Stimulated activated CD4-positive, alpha-beta T cell treated with anti-CD3 and anti-CD28 coated beads, TNF-alpha, amount 100 ng/mL, for 1 hour (primary cell): ENCODE measurements at places on chromosomes 3 and 15.

DNA sequence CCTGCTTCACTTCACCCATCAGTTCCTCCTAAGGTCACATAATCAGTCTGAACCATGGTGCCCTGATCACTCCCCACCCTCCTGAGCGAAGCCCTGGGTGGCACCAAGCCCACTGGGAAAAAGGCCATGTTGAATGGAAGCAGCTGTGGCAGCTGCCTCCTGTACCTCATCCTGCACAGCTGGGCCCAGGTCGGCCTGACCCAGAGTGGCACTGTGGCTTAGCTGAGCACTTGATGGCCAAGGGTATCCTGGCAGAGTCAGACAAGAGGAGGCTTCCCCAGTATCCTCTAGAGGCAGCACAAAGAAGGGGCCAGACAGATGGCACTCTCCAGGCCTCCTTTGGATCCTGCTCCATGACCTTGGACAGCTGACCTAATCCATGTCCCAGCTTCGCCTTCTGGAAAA lies 68.4 kb downstream of the TLE3 start:
- no peak for DNase-seq

- DNase-seq = no peak
These were observed 559.5 kb upstream of the SEMA6D start for GRCh38 chr15:47157827-47158226.

DNA sequence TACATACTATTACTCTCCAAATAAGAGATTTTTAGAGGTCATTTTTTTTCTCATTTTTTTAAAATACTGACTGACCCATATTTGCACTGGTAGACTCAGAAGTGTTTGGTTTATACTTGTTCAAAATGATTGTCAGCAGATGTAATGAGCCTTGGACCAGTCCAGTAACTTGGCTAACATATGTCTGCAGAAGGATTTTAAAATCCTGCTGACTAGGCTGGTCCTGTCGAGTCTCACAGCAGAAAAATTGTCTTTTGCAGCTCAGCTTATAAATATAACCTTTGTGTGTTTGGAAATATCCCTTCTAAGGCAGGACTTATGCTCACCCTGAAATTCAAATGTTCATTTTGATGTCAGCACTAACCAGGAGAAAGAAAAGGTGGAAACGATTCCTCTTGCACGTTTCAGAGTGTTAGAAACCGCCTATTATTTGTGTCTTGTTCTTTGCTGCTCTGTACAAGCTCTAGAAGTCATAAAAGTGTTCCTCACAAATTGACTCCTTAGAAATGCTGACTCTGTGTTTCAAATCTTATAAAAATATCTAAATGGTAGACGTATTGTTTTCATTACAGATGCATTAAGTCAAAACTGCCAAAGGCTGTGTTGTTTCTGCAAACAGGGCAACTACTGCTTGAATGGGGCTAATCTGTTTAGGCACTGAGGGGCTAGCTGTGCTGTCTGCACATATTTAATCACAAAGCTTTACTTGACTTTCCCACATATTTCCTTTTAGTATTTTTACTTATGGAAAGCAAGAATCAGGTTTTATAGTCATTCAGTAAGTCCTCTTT lies 95.3 kb downstream of the CHL1 start:
- no peak for DNase-seq

DNA sequence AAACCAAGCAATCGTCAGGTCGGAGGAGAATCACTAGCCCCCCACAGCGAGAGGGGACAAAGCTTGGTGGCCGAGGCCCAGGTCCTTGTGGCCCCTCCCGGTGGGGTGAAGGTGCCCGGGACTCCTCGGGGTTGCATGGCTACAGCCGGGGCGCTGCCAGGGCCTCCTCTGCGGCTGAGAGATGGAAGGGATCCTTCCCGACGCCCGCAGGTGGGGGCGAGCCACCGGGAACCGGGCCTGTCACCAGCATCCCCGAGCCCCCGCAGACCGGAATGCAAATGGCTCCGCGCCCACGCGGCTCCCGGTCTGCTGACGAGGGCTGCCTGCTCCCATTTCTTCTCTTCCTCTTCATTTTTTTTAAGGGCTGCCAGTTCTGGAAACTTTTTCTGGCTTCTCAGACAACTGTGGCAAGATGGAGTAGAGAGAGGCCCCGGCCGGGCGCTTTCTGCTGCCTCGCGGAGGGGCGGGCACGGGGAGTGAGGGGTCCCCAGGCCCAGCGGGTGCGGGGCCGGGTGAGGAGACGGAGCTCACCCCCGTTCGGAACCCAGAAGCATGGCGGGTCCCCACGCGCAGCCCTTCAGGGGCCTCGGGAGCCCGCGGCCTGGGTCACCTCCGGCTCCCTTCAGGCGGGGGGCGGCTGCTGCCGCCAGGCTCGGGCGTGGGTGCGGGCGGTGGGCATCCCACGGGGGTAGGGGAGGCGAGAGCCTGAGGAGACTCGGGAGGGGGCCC lies 27.5 kb downstream of the MELTF start:
- DNase-seq = no peak

GRCh38 chr3:110773413-110773954 lies 298.1 kb upstream of the NECTIN3 start:
- no peak for DNase-seq

DNA sequence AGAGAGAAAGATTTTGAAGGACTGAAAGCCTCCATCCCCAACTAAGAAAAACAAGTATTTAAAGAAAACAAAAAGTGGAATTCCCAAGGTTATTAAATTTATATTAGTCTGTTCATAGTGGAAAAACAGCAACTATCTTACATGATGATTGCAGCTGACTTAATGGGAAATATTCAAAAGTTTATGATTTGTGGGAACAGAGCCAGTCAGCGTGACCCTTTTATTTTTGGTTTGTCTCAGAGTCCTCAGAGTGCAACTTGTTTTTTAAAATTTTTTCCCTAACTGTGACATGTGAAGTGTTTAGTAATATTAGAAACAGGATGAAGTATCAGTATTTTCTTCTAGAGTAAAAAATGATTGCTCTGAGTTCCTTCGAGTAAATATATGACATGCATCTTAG lies 441.9 kb upstream of the MCTP2 start:
- DNase-seq = no peak

DNA sequence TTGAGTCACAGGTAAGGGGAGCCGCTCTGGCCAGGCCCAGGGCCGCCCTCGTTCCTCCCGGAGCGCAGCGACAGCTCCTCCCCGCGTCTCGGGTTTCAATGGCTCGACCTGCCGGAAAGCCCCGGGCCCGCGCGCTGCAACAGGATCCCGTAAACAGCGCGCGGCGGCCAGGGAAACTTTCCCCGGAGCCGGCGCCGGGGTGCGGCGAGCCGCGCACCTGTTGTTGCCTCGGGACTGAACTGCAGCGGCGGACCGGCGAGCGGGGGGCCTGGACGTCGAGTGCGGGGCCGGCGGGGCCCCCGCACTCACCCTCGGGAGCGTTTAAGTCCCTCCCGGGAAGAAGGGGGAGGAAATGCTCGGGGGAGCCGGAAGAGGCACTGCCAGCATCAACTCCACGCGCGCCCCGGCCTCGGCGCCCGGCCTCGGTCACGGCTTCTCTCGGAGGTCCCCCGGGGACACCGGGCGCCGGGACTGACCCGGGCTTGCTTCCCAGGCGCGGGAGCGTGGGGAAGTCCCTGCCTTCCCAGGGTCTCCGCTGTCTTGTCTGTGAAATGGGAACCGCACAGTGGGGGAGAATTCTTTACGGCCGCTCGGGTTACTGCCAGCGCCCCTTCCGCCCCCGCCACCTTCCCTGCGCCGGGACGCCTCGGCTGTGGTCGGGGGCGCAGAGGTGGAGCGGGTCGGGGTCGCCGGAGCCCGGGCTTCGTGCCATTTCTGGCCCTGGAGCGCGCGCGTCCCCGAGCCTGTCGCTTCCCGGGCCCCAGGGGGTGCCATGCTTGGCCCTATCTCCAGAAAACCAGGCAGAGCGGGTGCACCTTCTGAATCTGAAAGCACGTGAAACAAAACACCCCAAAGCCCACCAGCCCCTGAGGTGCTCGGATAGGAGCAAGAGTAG lies 7.5 kb upstream of the PGPEP1L start:
- no peak for DNase-seq

- DNase-seq = no peak
These were observed 286.7 kb upstream of the TGFBR2 start for GRCh38 chr3:30319713-30320112.

- DNase-seq = no peak
These were observed 64.3 kb downstream of the RYK start for GRCh38 chr3:134186391-134186790.

DNA sequence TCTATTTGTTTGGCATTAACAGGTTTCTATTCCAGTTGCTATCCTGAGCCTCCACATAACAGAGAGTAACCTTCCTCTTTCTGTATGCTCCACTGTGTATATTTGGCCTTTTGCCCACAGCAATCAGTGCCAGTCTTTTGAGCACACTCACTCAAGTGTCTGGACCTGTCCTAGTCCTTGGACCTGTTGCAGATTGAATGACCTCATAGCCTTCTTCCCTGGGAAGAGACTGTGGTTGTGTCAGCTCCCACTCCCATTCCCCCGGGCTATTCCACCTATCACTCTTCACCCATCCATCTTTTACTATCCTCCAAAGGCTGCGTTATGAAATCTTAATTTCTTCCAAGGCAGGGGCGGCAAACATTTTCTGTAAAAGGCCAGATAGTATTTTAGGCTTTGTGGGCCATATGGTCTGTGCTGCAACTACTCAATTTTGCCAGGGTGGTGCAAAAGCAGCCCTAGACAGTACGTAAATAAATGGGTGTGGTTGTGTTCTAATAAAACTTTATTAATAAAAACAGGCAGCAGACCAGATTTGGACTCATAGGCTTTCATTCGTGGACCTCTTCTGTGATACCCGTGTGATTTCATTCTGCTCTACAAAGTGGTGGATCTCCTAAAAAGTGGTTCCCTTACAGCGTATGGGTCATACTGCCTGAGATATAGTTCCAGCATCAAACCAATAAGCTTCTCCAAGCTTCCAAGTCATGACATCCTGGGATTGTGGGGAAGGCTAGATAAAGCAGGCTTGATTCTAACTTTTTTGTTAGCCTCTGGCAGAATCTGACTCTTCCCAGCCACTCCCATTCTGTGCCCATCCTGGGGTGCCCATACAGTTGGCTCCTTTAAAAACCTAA lies 57.4 kb downstream of the CDAN1 start:
- DNase-seq = no peak

GRCh38 chr3:111285184-111285538 lies 213.5 kb downstream of the NECTIN3 start:
- DNase-seq = no peak

DNA sequence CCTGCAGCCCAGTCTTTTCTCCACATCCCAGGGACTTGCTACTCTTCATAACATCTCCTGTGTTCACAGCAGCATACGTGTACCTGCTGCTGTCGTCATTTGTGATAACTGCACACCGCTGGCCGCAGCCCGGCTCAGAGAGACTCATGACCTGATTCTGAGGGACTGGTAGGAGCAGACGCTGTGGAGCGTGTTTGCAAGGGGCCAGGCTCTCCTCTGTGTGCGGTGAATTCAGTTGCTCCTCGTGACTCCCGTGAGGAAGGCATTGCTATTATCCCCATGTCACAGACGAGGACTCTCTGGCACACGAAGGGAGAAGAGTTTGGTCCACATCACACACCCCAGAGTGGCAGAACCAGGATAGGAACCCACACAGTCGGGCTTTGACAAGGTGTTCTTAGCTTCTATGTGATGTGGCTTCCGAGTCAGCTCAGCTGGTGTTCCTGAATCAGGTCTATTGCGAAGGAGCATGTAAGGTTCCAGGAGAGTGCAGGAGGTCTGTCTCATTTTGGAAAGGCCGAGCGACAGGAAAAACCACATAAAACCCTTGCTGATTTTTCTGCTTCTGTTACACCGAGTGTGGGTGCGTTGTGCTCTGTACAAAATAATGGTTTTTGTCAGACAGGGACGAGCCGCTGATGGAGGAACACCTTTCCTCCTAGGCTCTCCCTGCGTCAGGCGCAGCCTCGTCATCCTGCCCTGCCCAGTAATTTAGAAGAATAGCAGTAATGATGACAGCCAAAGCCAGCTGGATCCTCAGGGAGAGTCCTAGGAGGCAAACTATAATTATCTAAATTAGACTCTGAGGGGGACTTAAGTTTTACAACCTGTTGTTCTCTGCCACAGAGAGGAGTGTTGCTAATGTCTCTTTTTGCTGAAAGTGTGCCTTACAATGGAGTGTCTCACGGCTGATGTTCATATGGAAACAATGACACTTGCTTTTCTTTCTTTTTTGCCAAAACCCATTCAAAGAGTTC lies 157.5 kb upstream of the RGMA start:
- no peak for DNase-seq

DNA sequence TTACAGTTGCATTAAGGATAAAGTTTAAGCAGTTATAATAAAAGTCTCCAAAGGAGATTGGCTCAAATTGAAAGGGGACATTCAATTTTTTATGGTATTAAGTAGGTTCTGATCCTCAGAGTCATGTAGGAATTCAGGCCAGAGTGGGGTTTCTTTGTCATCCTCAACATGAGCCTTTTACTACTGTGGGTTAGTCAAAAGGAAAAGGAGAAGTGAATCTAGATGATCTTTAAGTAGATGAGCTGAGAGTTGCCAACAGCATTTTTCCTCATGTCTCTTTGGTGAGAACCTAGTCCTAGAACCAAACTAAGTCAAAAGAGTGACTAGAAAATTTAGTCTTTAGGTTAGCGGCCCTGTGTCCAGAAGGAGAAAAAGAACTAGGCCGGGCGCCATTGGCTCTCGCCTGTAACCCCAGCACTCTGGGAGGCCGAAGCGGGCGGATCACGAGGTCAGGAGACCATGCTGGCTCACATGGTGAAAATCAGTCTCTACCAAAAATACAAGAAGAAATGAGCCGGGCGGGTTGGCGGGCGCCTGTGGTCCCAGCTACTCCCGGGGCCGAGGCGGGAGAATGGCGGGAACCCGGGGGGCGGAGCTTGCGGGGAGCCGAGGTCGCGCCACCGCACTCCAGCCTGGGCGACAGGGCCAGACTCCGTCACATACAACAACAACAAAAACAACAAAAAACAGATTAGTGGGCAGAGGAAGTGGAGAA lies 4.2 kb upstream of the CHL1 start:
- DNase-seq = no peak

GRCh38 chr3:31571325-31571724 lies 38.6 kb downstream of the STT3B start:
- DNase-seq = no peak

GRCh38 chr15:46354443-46354842 lies 719.6 kb downstream of the SQOR start:
- no peak for DNase-seq

GRCh38 chr3:143901105-143901504 lies 52.8 kb upstream of the SLC9A9 start:
- no peak for DNase-seq

DNA sequence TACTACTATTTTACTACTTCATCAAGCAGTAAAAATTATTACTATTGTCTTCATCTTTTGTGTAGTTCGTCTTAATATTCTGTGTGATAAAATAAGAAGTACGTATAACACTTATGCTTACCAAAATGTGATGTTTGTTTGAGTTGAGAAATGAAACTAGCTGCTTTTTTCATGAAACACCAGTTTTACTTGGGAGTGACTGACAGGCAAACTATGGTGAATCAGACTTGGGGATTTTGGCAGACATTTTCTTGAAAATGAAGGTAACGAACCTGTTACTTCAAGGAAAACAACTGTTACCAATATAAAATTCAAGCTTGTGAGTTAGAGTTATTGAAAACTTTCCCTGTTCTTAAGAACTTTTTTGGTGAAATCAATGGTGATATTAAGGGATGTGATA lies 10.3 kb downstream of the U2SURP start:
- no peak for DNase-seq
